ENCODE measurements at places on chromosomes 13 and 19.

GRCh38 chr13:73142071-73142470 lies 83.3 kb downstream of the KLF5 start:
- DNase-seq, result no peak

GRCh38 chr19:6343462-6343861 lies 10.1 kb upstream of the ACER1 start:
- DNase-seq, result no peak

GRCh38 chr19:30564551-30565011 lies 192.4 kb downstream of the ZNF536 start:
- no peak for DNase-seq

GRCh38 chr19:23996549-23996948 lies 81.9 kb downstream of the ZNF726 start:
- peak; percentile 16 for DNase-seq

GRCh38 chr13:112434032-112434431 lies 57.9 kb downstream of the SPACA7 start:
- no peak for DNase-seq

DNA sequence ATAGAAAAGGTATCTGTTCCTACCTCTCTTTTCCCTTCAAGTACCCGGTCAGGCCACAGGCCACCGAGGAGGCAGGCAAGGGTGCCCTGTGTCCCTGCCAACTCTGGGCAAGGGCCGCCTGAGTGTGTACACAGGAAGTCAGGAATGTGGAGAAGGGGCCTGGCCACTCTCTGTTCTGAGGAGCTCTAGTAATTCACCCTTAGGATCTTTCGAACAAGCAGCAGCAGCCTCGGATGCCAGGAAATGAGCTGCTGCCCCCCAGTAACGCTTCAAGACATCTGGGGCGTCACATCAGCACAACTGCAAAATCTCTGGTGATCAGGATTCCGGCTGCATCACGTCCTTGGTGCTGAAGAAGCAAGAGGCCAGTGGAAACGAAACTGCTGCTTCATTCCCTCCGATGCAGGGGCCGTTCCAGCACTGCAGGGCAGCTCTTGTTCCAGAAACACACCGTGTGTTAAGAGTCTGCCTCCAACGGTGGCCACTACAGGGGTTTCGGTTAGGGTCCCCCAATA lies 2.0 kb downstream of the RAB20 start:
- DNase-seq, result no peak

DNA sequence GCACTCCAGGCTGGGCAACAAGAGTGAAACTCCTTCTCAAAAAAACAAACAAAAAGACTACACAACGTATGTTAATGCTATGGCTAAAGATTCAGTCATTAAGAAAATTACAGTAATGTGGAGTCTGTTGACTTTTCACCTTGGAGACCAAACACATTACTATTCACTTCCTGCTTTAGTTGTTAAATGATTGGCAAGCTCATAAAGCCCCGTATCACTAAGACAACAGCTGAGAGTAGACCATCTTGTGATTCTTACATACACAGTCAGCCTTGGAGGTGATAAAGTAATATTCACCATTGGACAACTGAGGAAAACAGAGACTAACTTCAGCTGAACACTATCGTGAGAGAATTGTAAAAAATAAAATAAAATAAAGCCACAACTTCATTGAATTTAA lies 86.5 kb downstream of the KCTD12 start:
- peak; percentile 45 for DNase-seq

- DNase-seq, result no peak
Observed at GRCh38 chr13:101397742-101398141, 18.6 kb downstream of the NALCN start.

GRCh38 chr19:38684078-38684861 lies 36.8 kb downstream of the ACTN4 start:
- DNase-seq, result peak; percentile 97

GRCh38 chr19:49165111-49165750 lies 7.6 kb downstream of the TRPM4 start:
- DNase-seq, result no peak

DNA sequence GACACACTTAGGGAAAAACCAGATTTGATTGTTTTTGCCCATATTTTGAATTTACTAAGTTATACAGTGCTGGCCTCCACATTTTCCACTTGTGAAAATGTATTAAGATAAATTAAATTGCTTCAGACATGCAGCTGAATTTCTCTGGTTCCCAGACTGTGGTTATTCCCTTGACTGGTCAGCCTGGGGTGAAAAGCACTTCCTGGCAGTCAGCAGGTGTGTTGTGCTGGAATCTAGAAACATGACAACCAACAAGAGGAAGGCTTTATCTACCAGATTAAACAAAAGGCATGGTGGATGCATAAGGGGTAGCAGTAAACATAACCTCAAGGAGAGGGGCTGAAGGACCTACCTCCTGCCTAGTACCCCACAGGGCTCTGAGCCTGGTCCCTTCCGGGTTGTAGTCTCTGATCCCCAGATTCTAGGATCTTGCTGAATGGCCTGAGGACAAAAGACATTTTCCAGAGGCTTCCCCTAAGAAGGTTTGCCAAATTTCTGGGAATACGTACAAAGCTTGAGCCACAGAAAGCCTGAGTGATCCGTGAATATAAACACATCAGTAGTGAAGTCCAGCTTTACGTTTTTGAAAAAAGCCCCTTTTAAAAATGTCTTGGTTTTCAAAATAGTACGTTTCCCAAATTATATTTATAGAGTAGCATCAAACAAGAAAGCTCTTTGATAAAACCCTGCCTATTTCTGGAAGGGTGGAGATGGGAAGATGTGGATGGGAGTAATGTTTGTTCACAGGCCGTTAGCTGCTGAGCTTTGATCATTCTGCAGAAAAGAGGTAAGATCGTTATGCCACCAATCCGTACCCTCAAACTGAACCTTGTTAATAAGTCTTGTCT lies 133.4 kb downstream of the LACC1 start:
- DNase-seq, result peak; percentile 2

DNA sequence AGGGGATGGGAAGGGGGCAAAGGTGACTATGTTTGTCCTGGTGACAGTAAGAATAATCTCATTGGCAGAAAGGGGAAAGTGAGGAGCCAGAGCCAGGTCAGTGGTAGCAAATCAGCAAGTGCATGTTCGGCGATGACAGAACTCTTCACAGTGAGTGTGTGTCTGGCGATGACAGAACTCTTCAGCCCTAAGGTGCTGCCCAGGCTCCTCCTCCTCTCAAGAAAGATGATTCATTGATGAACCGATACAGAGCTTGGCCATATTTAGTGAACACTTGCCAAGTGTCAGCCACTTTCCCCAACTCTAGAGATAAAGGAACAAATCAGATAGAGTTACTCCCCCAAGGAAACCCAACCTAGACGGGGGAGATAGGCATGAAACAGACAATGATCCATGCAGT lies 199.3 kb upstream of the UBL3 start:
- no peak for DNase-seq

DNA sequence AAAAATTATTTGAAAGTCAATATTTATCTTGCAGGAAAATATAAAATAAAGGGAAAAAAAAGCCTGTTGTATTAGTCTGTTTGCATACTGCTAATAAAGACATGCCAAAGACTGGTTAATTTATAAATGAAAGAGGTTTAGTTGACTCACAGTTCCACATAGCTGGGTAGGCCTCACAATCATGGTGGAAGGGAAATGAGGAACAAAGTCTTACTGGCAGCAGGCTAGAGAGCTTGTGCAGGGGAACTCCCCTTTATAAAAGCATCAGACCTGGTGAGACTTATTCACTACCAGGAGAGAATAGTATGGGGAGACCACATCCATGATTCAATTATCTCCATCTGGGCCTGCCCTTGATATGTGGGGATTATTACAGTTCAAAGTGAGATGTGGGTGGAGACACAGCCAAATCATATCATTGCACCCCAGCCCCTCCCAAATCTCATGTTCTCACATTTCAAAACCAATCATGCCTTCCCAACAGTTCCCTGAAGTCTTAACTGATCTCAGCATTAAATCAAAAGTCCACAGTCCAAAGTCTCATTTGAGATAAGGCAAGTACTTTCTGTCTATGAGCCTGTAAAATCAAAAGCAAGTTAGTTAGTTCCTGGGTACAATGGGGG lies 1416.5 kb upstream of the SPRY2 start:
- DNase-seq, result no peak

GRCh38 chr13:97743938-97744337 lies 209.5 kb upstream of the IPO5 start:
- no peak for DNase-seq

GRCh38 chr13:94431574-94431973 lies 47.9 kb downstream of the DCT start:
- DNase-seq, result no peak

- DNase-seq, result no peak
Observed at GRCh38 chr19:13804830-13805683, 9.8 kb downstream of the ZSWIM4 start.

DNA sequence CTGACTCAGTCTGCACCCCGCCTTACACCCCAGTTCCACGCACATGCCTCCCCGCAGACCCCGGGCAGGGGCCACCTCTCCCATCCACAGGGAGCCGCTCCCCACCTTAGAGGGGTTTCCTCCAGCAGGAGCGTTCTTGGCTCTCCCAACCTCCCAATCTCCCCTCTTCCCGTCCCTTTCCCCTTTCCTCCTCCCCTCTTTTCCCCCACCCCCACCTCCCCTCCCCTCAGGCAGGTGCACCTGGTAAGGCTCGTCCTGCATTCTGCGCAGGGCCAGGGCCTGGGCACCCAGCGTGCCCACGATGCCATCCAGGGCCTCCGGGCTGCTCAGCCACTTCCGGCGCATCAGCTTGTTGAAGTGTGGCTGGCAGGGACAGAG lies 27.3 kb downstream of the EXOC3L2 start:
- DNase-seq, result no peak

DNA sequence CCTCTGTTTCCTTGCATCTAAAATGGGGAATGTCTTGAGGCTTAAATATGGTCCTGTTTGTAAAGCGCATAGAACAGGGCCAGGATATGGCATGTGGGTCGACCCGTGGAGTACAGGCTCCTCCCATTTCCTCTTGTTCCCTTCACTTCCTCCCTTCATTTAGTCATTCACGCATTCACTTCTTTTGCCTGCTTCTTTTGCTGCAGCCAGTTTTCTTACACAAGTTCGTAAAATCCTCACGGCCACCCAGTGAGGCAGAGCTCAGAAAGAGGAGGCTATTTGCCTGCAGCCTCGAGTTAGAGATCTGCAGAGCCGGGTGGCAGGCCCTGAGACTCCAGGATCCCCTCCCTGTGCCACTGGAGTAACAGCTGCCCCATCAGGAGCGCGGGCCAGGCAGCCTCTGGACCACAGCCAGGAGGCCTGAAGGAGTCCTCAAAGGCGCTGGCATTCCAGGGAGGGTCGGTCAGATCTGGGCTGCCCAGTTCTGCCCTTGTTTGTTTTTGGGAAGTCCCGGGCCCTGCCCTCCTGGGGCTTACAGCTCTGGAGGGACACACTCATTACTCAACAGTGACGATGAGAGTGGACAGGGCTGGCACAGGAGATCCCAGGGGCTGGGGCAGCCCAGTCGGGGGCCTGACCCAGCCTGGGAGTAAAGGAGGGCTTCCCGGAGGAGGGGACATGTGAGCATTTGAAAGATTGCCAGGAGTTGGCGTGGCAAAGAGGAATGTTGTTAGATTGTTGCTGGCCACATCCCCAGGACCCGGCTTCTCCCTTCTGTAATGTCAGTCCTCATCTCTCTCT lies 4.6 kb downstream of the PPP5C start:
- DNase-seq, result peak; percentile 60

DNA sequence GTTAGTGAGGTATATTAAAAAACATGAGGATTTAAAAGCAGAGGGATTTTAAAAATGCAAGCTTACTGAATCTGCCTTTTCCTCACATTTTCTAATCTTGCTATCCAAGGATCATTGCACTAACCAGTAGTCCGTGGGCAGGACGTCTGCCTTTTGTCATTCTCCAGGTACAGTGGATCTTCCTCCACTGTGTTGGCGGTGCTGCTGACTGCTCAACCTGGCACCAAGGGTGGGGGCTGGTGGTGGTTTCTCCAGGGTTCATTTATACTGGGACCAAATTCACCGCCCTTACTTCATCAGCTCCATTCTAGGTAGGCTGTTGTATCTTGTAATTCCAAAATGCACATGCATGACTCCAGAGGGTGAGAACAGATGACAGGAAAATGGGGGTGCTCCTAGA lies 169.3 kb downstream of the STK24 start:
- DNase-seq, result no peak

GRCh38 chr13:37049810-37050209 lies 9.7 kb downstream of the SUPT20H start:
- DNase-seq, result no peak

DNA sequence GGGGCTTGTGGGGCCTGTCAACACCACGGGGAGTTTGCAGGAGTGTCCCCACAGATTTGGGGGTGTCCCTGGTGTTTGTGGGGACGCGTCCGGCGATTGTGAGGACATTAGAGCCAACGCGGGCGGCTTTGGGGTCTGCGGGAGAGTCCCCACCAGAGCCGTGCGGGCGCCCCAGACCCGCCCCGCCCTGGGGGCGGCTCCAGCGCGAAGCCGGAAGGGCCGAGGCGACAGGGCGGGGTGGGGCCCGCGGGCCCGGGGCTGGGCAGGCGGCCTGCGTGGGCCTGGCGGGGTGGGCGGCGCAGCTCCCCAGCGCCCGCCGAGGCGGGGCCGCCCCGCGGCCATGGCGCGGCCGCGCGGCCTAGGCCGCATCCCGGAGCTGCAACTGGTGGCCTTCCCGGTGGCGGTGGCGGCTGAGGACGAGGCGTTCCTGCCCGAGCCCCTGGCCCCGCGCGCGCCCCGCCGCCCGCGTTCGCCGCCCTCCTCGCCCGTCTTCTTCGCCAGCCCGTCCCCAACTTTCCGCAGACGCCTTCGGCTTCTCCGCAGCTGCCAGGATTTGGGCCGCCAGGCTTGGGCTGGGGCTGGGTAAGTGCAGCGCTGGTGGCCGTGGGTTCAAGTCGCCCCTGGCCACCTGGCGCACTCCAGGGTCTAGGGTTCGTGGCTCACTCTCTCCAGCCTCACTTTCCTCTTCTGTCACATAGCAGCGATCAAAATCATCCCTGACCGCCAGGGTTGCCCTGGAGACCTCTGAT lies 10.3 kb downstream of the PDE4A start:
- DNase-seq, result no peak

DNA sequence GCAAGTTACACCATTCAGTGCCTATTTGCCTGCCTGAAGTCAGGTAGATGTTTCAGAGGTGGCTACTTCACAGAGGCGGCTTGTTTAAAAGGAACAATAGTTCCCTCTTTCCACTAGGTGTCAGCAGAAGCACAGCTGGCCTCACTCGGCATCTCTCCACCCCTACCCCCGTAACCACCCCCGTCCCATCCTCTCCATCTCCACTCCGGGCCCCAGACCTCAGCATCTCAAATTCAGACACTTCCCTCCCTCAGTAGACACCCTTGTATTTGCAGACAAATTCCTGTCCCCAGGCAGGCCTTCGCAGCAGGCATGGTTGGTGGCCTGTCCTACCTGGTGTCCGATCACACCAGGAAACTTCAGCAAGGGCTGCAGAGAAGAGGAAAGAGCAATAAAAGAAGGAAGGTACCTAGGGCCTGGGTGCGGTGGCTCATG lies 9.1 kb upstream of the DPP9 start:
- peak; percentile 43 for DNase-seq
